Fibroblast of skin of right biceps (primary cell): ENCODE measurements at places on chromosomes 4 and X.
A peak's percentile ranks its signal among the peaks of the same experiment; 100 is the strongest.

DNA sequence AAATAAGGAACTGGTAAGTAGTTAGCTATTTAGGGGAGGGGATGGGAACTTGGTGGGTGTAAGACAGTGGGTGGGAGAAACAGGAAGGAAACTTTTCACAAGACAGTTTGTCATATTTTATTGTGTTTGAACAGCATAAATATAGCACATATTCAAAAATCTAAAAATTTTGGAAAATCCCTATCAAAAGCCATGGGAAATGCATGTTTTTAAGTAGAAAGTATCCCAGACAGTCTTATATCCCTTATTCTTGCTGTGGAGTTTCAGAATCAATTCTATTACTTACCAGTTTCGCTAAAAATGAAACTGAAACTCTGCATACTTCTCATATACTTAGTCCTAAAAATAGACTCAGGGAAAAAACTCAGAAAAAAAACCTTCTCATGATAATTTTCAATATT is 22.3 kb upstream of the RASGEF1B start:
- DNase-seq: no peak

GRCh38 chrX:13742397-13743176 is 8.0 kb downstream of the OFD1 start:
- no peak for DNase-seq

- peak; percentile 11 for DNase-seq
Measured at GRCh38 chr4:71533121-71533520, 194.3 kb downstream of the SLC4A4 start.

DNA sequence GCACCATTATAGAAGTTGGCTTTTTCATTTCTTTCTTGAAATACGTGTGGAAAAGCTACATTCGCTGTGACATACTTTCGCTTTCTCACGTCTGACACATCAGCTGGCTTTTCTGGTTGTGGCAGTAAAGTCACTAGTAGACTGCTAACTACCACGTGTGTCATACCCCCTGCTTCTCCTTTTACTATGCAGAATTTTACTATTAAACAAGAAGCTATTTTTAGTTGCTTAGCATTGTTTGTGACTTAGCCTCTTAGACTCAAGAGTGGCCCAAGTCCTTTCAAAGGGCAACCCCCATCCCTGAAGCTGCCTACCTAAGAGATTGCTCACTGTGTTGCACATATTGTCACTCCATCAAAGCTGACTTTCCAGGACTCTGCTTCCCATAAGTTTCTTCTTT is 2.1 kb upstream of the IL2 start:
- DNase-seq: peak; percentile 38

DNA sequence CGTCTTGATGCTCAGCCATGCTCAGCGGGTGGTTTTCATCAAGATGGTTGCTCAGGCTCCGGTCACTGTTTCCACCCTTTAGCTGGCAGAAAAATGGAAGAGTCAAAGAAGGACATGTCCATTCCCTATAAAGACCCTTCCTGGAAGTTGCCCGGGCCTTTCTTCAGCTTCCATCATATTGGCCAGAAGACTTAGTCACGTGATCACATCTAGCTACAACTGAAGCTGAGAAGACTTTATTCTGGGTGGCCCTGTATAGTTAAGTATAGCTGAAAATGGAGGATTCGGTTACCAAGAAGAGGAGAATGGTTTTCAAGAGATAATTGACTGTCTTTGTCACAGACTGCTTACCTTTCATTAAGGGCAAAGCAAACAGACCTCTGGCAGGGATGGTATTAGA is 296.7 kb upstream of the CASK start:
- DNase-seq: no peak
